Osteocyte (in vitro differentiated cells): ENCODE measurements at places on chromosomes 2 and 18. TPM values are rescaled to one million over a fixed set of nuclear protein-coding genes. Genes with fewer than 3 reads are reported as not detected.

DNA sequence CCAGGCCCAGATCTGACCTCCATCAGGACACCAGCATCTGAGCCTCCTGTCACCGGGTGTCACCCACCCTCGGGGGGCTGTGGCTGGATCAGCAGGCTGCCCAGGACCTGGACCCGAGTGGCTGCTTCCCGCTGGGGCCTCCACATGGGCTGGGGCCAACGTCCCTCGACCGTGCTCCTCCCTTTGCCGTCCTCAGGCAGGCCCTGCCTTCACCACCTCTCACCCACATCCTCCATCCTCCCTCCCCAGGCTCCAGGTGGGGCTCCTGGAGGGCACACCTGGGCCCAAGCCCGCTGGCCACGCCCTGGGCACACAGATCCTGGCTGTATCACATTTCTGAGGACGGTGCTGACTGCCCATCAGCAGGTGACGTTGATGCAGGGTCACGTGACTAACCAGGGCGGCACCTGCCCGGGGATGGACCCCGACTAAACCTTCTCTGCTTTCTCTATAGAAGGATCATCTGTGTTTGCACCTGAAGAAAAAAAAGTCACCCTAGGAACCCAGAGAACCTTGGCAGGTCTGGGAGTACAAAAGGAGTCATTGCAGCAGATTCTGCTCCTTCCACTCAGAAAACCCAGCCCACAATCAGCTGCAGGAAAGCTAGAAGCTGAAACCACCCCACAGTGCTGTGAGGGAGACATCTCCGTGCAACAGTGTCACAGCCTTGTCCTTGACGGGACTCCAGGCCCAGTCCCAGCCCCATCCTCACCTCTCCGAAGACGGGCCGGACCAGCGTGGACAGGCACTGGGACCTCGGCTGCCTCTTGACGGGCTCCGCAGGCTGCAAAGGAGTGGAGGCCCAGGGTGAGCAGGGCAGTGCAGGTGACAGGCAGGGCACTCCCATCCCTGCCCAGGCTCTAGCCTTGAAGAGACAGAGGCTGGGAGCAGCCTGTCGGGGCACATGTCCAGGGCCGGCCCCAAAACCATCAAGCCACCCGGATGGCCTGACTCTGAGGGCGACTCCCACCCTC is 11.2 kb downstream of the STK25 start:
- no peak overlapping the region for H3K27ac ChIP-seq
- DNase-seq: no peak
- H3K27me3 ChIP-seq: no peaks in the 10 kb centered on the region
- no peak overlapping the region for H3K4me3 ChIP-seq

- peaks cover 2% of the 10 kb centered on the region for H3K27me3 ChIP-seq
- H3K4me3 ChIP-seq: no peak overlapping the region
- H3K27ac ChIP-seq: no peak overlapping the region
- H3K4me1 ChIP-seq: peaks cover 16% of the 10 kb centered on the region
- DNase-seq: no peak
- H3K36me3 ChIP-seq: no peaks in the 10 kb centered on the region
Measured at GRCh38 chr2:37394263-37394662, 49.8 kb downstream of the QPCT start.

GRCh38 chr2:86336675-86337243 is 667 bp downstream of the REEP1 start:
- H3K4me3 ChIP-seq: peak overlapping the region; percentile 77
- H3K36me3 ChIP-seq: no peaks in the 10 kb centered on the region
- H3K27ac ChIP-seq: no peak overlapping the region
- peak; percentile 83 for DNase-seq
- peaks cover 11% of the 10 kb centered on the region for H3K4me1 ChIP-seq

DNA sequence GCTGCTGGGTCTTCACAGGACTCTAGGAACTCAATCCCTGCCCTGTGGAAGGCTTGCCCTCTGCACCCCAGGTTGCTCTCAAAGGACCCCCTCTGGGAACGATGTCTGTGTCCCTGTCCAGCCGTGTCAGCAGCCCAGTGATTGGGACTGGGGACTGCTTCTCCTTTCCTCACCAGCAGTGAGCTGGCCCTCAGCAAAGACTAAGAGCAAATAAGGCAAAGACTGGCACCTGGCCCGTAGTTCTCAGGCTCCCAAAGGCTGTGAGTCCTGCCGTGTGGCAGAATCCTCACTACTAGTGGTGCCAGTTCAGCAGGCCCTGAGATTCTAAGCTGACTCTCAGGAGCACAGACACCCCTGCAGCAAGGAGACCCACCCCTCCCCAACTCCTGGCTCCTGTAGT is 47.8 kb downstream of the TMEM163 start:
- no peak overlapping the region for H3K27ac ChIP-seq
- H3K27me3 ChIP-seq: no peaks in the 10 kb centered on the region
- no peak overlapping the region for H3K4me3 ChIP-seq
- H3K4me1 ChIP-seq: no peaks in the 10 kb centered on the region

- H3K4me1 ChIP-seq: peaks cover 4% of the 10 kb centered on the region
- no peaks in the 10 kb centered on the region for H3K36me3 ChIP-seq
- DNase-seq: no peak
- H3K27me3 ChIP-seq: no peaks in the 10 kb centered on the region
Measured at GRCh38 chr18:32301361-32301760, 111.5 kb downstream of the MEP1B start.

DNA sequence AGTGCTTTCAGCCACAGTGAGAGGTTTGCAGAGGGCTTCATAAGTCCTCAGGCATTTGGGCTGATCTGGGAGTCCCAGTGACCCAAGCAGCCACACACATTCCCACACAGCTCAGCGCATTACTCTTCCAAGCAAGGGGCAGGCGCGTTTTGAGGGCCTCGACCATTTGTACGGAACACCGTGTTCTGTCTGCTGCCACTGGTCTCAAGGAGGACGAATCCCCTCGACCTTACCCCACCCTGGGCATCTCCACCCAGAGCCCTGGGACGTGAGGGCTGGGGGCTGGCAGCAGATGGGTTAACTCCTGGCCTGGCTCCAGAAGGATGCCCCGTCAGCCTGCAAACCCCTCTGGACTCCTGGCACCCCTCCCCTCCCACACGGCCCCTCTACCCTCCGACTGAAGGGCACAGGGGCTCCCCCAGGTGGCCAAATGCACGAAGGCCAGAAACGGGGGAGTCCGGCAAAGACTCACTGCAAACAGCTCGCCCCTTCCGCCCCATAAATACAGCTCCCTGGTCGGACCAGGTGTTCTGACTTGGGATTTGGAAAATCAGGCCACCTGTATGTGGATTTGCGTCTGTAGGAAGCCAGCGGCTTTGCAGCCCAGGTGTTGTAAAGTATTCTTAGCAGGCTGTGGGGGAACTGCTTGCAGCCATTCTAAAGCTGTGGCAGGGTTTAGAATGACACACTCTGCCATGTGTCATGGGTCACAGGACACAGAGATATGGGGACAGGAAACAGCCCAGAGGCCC is 33.6 kb upstream of the PTMA start:
- DNase-seq: peak; percentile 89
- H3K27me3 ChIP-seq: no peaks in the 10 kb centered on the region
- H3K36me3 ChIP-seq: no peaks in the 10 kb centered on the region
- peak overlapping the region; percentile 65 for H3K27ac ChIP-seq
- no peak overlapping the region for H3K4me3 ChIP-seq

The SPHKAP gene
- not detected in 2 replicates for total RNA-seq

The MATN3 gene
- total RNA-seq: 12.2 and 12.8 TPM in 2 replicates
